Activated CD4-positive, CD25-positive, alpha-beta regulatory T cell treated with anti-CD3 and anti-CD28 coated beads, Interleukin-2, amount 50 U/mL, for 24 hours (primary cell): ENCODE measurements at places on chromosomes 6 and 20.

- no peak for ATAC-seq
Observed at GRCh38 chr6:117960877-117961276, 53.8 kb downstream of the SLC35F1 start.

GRCh38 chr6:159017757-159018559 lies 18.0 kb upstream of the RSPH3 start:
- ATAC-seq: peak; percentile 90

GRCh38 chr6:34005901-34006531 lies 139.9 kb downstream of the GRM4 start:
- no peak for ATAC-seq

DNA sequence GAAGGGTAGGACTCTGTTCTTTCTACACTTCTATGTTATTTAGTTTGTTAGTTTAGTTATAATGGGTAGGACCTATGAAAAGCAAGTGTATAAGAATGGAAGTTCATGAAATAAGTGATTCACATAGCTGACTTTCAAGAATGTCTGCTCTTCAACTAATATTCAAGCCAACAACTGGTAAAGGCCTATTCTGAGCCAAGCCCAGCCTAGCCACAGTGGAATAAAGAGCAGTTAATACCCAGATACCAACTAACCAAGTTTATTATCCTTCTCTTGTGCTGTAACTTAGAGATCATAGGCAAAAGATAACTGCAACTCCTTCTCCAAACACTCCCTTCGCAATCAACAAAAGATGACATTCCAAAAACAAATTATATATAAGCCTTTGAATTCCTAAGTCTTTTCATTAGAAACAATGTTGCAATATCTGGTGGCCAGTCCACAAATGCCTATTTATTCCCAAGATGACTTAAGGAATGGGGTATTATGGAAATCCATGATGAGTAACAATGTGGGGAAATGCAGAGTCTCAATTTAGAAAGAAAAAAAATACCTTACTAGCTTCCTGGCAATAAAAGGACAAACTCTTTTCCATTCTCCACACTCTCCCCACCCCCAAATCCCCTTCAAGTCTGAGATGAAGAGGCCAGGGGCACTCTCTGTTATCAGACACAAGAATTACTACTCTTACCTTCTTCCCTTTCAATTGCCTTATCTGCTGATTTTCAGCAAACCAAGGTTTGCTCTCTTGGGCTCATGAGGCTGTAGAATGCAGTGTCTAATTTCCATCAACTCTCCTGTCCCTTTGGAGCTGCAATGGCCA lies 27.4 kb downstream of the BTBD9 start:
- ATAC-seq: no peak

DNA sequence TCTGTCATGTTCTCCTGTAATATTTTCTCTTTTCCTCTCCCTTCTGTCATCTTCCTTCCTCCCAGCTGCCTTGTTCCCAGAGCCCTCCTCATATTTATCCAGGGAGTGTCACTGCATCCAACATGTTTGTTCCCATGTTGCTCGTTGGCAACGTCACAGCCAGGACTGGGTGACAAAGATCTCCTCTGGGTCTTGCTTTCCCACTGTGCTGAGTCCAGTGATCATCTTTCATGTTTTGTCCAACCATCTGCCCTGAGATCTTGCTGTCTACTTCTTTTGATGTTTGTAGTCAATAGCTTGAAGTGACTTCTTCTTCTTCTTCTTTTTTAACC lies 26.6 kb downstream of the FARS2 start:
- ATAC-seq: no peak

- ATAC-seq: no peak
Observed at GRCh38 chr6:121330516-121330915, 3.8 kb downstream of the TBC1D32 start.

- ATAC-seq: no peak
Observed at GRCh38 chr6:20717743-20718142, 183.5 kb downstream of the CDKAL1 start.

DNA sequence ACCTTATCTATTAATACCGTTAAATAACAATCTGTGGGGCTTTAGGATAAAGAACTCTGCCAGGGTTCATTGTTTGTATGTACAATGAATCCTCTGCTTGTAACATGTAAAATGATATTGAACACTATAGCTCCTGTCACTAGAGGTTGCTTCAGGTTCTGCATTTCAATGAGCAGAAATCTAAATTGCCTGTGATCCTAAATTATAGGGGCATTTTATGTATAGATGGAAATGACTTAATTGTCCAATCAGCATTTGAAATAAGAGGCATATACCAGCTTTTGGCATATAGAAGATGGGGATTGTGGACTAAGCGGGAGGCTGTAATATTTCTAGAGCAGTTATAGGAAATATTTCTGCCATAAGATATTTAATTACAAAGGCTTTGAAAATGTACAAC lies 2.0 kb downstream of the NCOA3 start:
- ATAC-seq: no peak

DNA sequence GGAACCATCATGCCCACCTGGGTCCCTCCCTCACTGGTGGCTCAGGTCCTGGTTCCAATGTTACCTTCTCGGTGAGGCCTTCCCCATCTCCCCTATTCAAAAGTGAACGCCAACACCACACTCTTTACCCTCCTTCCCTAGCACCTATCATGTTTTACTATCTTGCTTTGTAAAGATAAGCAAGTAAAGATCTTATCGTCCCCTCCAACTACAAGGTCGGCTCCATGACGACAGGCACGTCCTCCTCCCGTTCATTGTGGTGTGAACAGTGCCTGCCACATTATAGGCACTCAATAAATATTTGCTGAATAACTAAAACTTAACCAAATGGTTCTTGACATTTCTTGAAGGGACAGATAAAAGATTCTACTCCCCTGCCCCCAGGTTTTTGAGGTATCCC lies 147.1 kb downstream of the PREX1 start:
- ATAC-seq: no peak

- no peak for ATAC-seq
Observed at GRCh38 chr6:7165890-7166267, 58.1 kb downstream of the RREB1 start.

DNA sequence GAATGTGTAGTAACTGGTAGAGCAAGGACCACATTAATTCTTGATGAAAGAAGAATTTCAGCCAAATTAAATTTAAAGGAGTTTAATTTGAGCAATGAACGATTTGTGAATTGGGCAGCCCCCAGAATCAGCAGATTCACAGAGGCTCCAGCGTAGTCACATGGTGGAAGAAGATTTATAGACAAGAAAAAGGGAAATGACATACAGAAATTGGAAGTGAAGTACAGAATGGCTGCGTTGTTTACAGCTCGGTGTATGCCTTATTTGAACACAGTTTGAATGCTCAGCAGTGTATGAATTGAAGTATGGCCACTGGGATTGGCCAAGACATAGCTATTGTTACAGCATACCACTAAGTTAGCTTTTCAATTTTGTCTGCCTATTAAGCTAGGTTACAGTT lies 173.6 kb upstream of the ARG1 start:
- no peak for ATAC-seq

GRCh38 chr6:4564801-4565271 lies 211.4 kb upstream of the CDYL start:
- no peak for ATAC-seq

- ATAC-seq: no peak
Observed at GRCh38 chr20:54633374-54634355, 158.3 kb downstream of the DOK5 start.

- peak; percentile 55 for ATAC-seq
Observed at GRCh38 chr6:42260972-42261371, 43.3 kb upstream of the MRPS10 start.

GRCh38 chr20:63606686-63607085 lies 20.2 kb downstream of the GMEB2 start:
- ATAC-seq: no peak

DNA sequence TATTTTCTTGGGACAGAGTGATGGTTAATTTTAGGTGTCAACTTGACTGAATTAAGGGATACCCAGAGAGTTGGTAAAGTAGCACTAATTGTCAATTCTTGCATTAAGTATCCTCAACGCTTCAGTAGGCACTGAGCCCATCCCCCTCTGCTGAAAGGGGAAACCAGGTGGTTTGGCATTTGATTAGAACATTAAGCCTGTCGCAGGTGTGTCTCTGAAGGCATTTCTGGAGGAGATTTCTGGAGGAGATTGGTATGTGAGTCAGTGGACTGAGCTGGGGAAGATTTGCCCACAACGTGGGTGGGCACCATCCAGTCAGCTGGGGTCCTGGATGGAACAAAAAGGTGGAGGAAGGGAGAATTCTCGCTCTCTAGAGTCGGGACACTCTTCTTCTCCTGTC lies 119.8 kb downstream of the RFX6 start:
- ATAC-seq: no peak

- ATAC-seq: no peak
Observed at GRCh38 chr6:18561037-18561750, 174.0 kb downstream of the RNF144B start.

DNA sequence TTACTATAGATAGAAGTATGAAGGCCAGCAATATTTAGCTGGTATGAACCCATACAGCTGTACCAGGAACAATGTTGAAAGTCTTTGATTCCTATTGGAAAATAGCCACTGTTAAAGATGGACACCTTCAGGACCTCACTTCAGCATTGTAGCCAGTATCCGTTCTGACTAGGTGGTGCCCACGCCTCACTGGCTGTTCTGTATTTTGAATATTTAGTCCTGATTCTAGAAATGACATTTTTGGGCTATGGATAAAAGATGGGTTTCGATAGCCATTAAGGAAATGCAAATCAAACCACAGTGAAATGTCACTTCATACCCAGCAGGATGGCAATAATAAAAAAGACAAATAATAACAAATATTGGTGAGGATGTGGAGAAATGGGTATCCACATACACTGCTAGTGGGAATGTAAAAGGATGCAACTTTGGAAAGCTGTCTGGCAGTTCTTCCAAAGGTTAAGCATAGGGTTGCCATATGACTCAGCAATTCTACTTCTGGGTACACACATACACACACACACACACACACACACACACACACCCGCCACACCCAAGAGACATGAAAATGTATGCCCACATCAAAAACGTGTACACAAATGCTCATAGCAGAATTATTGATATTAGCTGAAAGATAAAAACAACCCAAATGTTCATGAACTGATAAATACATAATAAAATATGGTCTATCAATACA lies 56.8 kb downstream of the UTRN start:
- ATAC-seq: no peak

- no peak for ATAC-seq
Observed at GRCh38 chr20:17885544-17885943, 83.0 kb downstream of the SNX5 start.

- no peak for ATAC-seq
Observed at GRCh38 chr6:134309227-134309626, 8.7 kb downstream of the SGK1 start.

GRCh38 chr6:12245763-12246718 lies 44.1 kb upstream of the EDN1 start:
- no peak for ATAC-seq

- ATAC-seq: peak; percentile 25
Observed at GRCh38 chr6:73519926-73520687, 725 bp downstream of the EEF1A1 start.

DNA sequence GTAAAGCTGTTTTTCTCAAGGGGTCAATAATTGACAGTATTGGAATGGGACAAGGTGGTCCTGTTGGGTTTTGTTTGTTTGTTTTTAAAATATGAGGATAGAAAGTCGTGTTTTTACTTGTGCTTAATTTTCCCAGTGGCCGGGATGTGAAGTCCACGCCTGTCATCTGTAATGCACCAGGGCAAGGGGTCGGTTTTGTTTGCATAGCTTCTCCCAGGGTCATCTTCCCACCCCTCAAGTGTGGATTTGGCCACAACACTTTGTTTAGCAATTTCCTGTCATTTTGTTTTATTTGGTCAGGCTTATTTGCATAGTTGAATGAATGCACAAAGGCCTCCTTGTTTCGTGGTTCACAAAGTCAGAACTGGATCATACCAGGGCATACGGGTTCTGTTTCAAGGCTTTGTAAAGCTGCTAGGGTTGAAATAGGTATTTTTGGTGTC lies 29.8 kb downstream of the SYNJ2 start:
- ATAC-seq: no peak

DNA sequence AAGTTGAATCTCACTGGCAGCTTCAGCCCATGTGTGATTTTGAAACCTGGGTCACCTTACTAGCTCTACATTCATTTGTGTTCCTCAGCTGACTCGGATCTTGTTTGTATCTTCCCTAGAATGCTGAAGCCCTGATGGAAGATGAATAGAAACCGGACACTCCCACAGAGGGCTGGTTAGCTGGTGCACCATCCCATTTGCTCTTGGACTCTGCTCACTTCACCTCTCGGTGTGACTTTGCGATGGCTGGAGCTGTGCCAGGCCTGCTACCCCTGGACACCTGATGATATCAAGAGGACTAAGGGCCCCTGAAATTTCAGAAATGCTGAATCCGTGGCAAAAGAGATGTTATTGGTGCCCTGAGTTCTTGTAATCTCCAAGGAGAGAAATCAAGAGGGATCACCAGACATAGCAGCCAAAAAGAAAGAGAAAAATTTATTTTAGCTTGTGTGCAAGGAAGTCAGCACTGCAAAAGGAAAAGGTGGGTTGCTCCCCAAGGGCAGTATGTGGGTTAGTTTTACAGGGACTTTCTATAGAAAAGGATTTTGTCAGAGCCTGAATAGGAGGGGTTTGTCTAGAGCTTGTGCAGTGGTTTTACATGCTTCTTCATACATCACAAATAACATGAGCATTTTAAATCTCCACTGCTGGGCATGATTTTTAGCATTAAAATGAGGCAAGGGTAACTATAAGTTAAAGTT lies 426.3 kb upstream of the NOX3 start:
- no peak for ATAC-seq

DNA sequence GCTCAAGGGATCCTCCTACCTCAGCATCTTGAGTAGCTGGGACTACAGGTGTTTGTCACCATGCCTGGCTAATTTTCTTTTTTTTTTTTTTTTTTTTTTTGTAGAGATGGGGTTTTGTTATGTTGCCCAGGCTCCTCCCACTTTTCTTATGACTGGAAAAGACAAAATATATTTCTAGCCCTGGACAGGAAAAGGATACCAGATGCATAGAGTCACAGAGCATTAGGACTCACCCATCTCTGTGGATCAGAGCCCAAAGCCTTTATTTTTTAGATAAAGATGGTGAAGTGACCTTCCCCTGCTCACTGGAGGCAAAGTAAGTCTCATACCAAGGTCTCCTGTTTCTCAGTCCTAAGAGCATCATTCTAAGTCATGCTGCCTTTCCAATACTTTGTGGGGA lies 3.4 kb downstream of the TRIM10 start:
- no peak for ATAC-seq

GRCh38 chr20:4272225-4272624 lies 256.9 kb upstream of the RNF24 start:
- ATAC-seq: no peak

DNA sequence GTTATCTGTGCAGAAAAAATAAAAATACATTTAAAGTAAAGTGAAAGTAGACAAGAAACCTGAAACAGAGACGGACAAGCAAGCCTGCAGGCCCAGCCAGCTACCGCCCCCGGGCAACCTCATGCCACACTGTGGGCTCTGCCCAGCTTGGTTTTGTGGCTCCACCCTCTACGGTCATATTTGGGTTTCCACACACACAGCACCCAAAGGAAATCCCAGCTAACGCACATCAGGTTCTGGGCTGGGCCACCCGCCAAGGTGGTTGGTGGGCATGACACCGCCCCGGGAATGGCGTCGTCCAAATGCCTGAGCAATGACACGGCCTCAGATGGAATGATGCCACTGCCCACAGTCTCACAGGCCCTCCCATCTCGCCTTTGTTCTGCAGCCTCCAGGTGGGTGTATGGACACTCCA lies 22.9 kb downstream of the FAM110A start:
- peak; percentile 86 for ATAC-seq
